ENCODE measurements at places on chromosomes 6 and 20.
A peak's percentile ranks its signal among the peaks of the same experiment; 100 is the strongest.

DNA sequence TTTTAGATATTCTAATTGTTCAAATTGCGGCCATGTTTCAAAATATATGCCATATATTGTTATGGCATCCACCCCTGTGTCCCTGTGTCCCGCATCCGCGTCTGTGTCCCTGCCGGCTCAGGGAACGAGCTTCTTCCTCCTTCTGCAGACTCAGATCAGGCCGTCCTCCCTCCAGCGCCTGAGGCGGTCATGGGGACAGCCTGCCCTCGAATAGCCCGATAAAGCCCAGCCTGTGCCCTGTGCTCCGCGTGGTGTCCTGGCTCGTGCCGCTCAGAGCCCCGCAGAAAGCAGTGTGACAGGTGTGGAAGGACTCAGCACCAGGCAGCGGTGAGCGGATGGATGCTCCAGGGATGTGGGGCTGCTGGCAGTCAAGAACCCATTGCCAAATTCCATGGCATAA is 663.4 kb upstream of the DEFB115 start:
- no peaks in the 10 kb centered on the region for H3K27me3 ChIP-seq
- no peaks in the 10 kb centered on the region for H3K36me3 ChIP-seq
- no peak overlapping the region for H3K27ac ChIP-seq
- DNase-seq, result no peak
- H3K4me1 ChIP-seq, result no peaks in the 10 kb centered on the region
- H3K4me3 ChIP-seq, result no peak overlapping the region

DNA sequence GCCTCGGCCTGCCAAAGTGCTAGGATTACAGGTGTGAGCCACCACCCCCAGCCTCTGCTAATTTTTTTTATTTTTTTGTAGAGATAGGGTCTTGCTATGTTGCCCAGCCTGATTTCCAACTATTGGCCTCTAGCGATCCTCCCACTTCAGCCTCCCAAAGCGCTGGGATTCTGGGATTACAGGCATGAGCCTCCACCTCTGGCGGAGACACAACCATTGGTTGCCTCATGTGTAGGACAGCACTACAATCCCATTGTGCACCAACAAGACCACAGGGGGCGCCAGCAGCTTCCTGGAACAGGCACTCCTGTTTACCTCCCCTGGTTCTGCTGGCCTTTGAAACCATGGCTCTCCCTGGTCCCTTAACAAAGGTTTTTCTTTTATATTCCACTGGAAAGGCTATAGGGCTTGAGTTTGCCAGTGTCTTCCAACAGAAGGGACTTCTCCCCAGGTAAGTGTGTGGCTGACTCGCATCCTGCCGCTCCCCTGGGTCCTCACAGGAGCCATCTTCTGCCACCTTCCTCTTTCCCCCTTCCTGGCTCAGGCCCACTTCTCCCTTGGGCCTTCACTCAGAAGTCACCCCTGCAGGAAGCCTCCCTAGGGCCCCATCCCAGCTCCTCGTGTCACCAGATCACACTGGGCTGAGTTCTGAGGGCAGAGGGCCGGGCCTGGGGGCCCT is 39.2 kb upstream of the TLDC2 start:
- no peaks in the 10 kb centered on the region for H3K36me3 ChIP-seq
- H3K4me3 ChIP-seq, result no peak overlapping the region
- peak overlapping the region; percentile 44 for H3K27ac ChIP-seq
- H3K27me3 ChIP-seq, result no peaks in the 10 kb centered on the region
- peak; percentile 84 for DNase-seq

DNA sequence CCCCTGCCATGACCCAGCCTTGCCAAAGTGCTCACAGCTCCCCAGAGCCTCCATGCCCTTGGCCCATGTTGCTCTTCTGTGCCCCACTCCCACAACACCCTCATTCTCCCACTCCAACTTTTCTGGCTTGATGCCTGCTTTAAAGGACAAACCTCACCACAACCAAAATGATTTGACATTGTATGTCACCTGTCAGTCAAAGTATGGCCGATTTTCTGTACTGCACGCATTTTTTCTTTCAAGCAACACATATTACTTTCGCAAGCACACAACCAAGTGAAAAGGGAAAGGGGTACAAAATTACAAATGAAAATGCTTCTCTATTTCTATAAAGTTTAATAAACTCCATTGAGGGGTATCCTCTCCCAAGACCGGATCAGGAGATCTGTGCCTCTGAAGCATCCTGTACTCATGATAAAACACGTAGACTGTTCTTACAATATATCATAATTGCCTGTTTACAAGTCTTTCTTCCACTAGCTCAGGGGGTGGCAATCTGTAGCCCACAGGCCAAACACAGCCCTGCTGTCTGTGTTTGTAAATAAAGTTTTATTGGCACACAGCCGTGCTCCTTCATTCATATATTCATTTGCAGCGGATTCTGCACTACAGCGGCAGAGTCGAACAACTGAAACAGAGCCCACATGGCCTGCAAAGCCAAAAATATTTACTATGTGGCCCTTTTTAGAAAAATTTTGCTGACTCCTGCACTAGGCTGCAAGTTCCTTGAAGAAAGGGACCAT is 32.5 kb downstream of the SLC22A23 start:
- no peak overlapping the region for H3K4me3 ChIP-seq
- DNase-seq, result no peak
- H3K27ac ChIP-seq, result no peak overlapping the region
- H3K27me3 ChIP-seq, result no peaks in the 10 kb centered on the region
- H3K4me1 ChIP-seq, result no peaks in the 10 kb centered on the region

DNA sequence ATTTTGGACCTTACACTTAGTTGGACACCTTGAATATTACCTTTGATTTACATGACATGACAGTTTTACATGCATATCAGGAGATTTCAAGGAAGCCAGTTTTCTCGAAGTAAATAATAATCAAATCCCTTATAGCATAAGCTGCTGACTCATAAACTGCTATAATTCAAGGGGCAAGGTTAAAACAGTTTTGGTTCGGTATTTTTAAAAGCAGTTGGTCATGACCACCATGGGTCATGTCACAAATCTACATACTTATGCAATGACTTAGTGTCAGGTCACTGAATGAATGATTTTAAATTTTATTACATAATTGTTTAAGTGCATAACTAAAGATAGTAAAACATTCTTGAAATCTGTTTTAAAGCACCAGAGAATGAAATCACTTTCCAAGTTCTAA is 158.0 kb downstream of the DST start:
- no peaks in the 10 kb centered on the region for H3K27me3 ChIP-seq
- H3K36me3 ChIP-seq, result no peaks in the 10 kb centered on the region
- DNase-seq, result no peak
- H3K27ac ChIP-seq, result no peak overlapping the region
- no peaks in the 10 kb centered on the region for H3K4me1 ChIP-seq

DNA sequence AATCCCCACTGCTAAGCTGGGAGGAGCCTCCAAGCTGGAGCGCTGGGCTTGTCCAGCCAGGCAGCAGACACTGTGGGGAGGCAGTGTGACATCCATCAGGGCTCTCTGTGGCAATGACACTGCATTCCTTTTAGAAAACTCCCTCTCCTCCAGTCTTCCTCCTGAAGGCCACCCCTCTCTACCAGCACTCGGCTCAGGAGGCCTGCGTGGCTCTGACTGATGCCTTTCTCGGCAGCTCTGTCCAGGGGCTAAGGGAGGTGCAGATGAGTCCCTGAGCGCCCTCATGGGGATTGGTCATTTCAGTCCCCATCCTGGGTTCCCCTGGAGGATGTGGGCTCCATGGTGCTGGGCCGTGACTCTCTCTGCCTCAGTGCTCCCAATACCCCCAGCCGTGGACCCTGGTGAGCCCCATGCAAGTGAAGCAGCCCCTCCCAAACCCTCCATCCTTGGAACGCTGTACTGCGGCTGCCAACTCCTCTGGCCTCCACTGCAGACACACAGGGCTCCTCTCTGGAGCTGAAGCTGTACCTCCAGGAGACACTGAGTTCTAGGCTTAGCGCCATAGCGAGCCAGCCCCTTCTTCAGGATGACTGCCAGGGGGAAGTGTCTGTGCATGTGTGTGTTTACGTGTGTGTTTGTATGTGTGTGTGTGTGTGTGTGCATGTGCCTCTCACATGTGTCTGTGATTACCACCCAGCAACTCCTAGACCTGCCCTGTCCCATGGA is 209.6 kb downstream of the ERMARD start:
- no peak overlapping the region for H3K4me3 ChIP-seq
- H3K27me3 ChIP-seq, result no peaks in the 10 kb centered on the region
- H3K27ac ChIP-seq, result no peak overlapping the region
- peak; percentile 16 for DNase-seq

GRCh38 chr6:3109761-3110160 is 8.8 kb upstream of the BPHL start:
- no peaks in the 10 kb centered on the region for H3K4me1 ChIP-seq
- H3K27me3 ChIP-seq, result no peaks in the 10 kb centered on the region
- H3K36me3 ChIP-seq, result peaks cover 7% of the 10 kb centered on the region

GRCh38 chr6:156390621-156391020 is 386.6 kb upstream of the ARID1B start:
- no peaks in the 10 kb centered on the region for H3K4me1 ChIP-seq
- DNase-seq, result no peak
- no peak overlapping the region for H3K27ac ChIP-seq
- no peak overlapping the region for H3K4me3 ChIP-seq
- no peaks in the 10 kb centered on the region for H3K27me3 ChIP-seq
- H3K36me3 ChIP-seq, result no peaks in the 10 kb centered on the region

DNA sequence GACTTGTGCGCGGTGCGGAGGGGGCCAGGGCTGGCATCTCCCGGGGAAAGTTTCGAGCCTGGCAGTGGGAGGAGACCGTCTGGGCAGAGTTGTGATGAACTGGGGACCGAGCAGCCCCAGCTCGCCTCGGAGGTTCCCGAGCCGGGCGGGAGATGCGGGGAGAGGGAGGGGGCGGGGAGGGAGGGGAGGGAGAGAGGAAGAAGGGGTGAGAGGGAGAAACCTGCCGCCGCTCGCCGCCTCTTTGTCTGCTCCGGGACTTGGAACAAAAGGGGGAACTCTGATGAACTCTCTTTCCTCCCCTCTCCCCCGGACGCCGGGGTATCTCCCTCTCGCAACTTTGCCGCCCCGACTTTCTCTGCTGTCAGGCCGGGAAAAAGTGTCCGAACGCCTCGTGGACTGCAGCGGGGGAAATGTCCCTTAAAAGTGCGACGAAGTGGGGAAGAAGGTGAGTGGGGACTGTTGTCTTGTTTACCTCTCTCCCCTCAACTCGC is 72.7 kb downstream of the SOX4 start:
- no peaks in the 10 kb centered on the region for H3K4me1 ChIP-seq
- H3K4me3 ChIP-seq, result peak overlapping the region; percentile 13
- H3K27ac ChIP-seq, result no peak overlapping the region
- H3K36me3 ChIP-seq, result no peaks in the 10 kb centered on the region
- H3K27me3 ChIP-seq, result peaks cover 46% of the 10 kb centered on the region

DNA sequence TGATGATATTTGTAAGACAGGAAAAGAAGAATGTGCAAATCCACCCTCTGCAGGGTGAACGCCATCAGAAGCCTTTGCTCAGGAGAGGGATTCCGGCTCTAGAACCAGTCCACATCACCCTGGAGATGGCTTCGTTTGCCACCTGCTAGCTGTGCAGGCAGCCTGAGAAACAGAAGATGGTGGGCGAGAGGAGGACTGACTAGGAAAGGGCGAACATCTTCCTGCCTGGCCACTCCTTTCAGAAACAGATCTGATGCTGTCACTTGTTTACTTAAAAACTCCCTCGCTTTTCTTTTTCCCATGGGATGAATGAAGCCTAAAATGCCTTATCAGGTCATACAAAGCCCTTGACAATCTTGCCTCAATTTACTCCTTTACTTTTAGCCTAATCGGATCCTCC is 1.2 kb downstream of the PTPRA start:
- no peaks in the 10 kb centered on the region for H3K4me1 ChIP-seq
- no peak for DNase-seq
- no peak overlapping the region for H3K27ac ChIP-seq
- H3K4me3 ChIP-seq, result peak overlapping the region; percentile 82
- H3K36me3 ChIP-seq, result no peaks in the 10 kb centered on the region
- no peaks in the 10 kb centered on the region for H3K27me3 ChIP-seq

- no peak overlapping the region for H3K4me3 ChIP-seq
- H3K27ac ChIP-seq, result no peak overlapping the region
- H3K27me3 ChIP-seq, result no peaks in the 10 kb centered on the region
- no peaks in the 10 kb centered on the region for H3K36me3 ChIP-seq
- no peak for DNase-seq
Observed at GRCh38 chr6:116799945-116800344, 28.9 kb downstream of the GPRC6A start.

GRCh38 chr6:129141499-129141898 is 258.6 kb downstream of the LAMA2 start:
- H3K4me3 ChIP-seq, result no peak overlapping the region
- no peaks in the 10 kb centered on the region for H3K36me3 ChIP-seq
- no peaks in the 10 kb centered on the region for H3K4me1 ChIP-seq
- H3K27me3 ChIP-seq, result no peaks in the 10 kb centered on the region
- DNase-seq, result no peak
- no peak overlapping the region for H3K27ac ChIP-seq

- H3K27me3 ChIP-seq, result no peaks in the 10 kb centered on the region
- H3K27ac ChIP-seq, result peak overlapping the region; percentile 2
- H3K36me3 ChIP-seq, result no peaks in the 10 kb centered on the region
- no peak for DNase-seq
Observed at GRCh38 chr6:2793534-2794151, 28.4 kb downstream of the WRNIP1 start.

DNA sequence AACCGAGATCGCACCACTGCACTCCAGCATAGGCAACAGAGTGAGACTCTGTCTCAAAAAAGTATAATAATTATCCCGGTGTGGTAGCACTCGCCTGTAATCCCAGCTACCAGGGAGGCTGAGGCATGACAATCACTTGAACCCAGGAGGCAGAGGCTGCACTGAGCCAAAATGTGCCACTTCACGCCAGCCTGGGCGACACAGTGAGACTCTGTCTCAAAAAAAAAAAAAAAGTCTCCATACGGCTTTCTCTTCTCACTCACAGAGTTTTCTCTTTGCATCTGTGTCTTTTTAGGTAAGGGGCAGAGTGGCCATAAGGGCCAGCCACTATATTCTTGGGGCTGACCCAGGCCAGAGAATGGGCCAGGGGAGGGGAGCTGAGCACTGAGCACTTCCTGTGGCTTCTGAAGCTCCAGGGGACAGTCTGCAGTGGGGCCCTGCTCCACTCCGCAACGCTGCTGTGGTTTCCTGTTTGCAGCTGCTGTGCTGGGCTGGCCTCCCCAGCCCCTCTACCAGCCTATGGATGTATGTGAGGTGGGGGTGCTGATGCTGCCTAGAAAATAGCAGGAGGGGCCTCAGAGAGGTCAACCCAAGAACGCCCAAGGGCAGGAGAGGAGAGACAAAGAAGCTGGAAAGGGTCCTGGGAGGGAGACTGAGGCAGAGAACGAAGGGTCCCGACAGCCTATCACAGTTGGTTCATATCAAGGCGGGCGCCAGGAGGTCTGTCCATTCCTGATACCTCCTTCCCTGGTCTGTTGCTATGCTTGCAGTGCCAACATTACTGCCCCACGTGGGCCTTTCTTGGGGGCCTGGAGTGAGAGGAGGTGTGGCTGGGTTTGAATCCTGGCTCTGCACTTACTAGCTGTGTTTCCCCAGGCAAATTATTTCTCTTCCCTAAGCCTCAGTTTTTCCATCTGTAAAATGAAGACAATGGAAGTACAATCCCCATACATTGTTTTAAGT is 16.0 kb downstream of the SLA2 start:
- no peak for DNase-seq
- no peak overlapping the region for H3K27ac ChIP-seq
- no peaks in the 10 kb centered on the region for H3K4me1 ChIP-seq
- H3K4me3 ChIP-seq, result no peak overlapping the region

GRCh38 chr20:17262786-17263185 is 35.9 kb downstream of the PCSK2 start:
- no peaks in the 10 kb centered on the region for H3K4me1 ChIP-seq
- H3K4me3 ChIP-seq, result no peak overlapping the region
- H3K27me3 ChIP-seq, result no peaks in the 10 kb centered on the region
- no peak for DNase-seq
- H3K36me3 ChIP-seq, result no peaks in the 10 kb centered on the region

All from colonic mucosa (tissue), 4 donors.